AG04450 (cell line): ENCODE measurements at places on chromosomes 7 and 10. TPM values are rescaled to one million over a fixed set of nuclear protein-coding genes. Genes with fewer than 3 reads are reported as not detected.

- DNase-seq: no peak
Measured at GRCh38 chr10:35892526-35892925, 250.4 kb upstream of the FZD8 start.

DNA sequence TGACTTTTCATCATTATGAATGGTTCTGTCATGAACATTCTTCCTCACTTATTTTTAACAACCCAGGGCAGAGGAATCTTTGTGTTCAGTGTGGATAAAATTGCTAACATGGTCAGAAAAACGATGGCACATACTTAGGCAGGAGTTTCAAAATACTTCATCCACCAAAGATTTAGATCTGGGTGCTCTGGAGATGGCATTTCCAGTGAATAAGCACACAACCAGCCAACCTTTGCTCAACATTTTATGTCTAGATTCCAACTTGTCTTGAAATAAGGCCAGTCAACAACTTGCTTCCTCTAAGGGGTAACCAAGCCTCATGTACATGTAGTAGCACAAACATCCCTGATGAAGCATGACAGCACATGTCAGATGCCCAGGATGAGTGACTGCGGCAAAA lies 33.4 kb upstream of the ADRB1 start:
- DNase-seq: no peak

- no peak for DNase-seq
Measured at GRCh38 chr7:117399820-117400422, 27.4 kb downstream of the ASZ1 start.

GRCh38 chr10:59752278-59752940 lies 846 bp downstream of the MRLN start:
- DNase-seq: no peak

- no peak for DNase-seq
Measured at GRCh38 chr7:16934722-16935340, 53.0 kb upstream of the AGR3 start.

DNA sequence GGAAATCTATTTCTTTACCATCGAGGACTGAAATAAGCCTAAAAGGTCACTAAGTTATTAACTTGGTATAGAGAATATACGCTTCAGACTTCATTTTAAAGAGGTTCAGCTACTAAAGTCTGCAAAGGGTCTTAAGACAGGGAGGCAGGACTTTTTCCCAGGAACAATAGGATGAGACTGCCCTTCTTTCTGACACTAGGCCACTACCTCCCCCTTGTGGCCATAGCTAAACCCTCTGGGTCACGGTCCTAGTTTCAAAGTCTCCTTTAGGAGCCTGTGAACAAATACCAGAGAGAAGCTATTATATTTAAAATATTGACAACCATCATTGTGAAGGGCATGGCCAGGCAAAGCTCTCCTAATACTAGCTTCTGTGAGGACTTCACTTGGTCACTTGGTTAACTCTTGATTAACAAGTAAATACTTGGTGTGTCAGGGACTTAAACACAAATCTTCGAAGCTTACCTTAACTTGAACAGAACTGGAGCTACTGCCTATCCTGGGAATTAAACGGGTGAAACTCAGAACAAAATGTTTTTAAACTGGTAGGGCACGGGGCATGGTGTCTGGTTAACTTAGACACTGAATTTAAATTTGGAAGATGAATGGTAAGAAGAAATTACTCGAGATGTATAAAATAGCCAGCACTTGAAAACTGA lies 75.6 kb downstream of the CCDC6 start:
- DNase-seq: peak; percentile 20

- no peak for DNase-seq
Measured at GRCh38 chr10:3487228-3487627, 297.8 kb downstream of the KLF6 start.

- no peak for DNase-seq
Measured at GRCh38 chr7:64885520-64886240, 17.4 kb upstream of the ZNF273 start.

GRCh38 chr10:119257899-119258419 lies 50.6 kb downstream of the GRK5 start:
- no peak for DNase-seq

GRCh38 chr7:38296059-38296857 lies 22.8 kb upstream of the TARP start:
- no peak for DNase-seq

DNA sequence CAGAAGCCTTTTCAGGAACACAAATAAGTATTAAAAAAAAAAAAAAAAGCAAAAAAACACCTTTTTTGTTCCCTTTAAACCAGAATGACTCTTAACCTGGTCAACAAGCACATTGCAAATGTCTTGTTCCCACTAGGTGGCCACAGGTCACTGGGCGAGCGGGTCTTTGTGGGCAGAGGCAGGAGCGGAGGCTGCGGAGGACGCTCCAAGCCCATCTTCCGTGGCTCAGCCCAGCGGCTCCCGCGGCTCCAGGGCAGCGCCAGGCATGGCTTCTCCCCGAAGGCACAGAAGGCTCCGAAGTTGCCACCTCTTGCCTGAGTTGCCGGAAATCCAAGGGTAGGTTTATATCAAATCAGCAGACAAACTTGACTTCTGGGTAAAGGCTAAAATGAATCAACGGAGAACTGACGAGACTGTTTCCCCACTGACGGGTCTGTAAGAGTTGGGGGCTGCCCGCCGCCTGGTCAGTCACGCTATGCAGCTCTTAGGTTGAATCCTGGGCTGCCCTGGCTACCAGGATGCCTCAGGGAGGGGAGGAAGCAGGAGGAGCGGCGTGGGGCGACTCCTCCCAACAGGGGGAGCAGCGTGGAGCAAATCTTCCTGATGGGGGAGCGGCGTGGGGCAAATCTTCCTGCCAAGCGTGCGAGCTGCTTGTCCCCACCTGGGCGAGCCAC lies 144.5 kb downstream of the PTPRN2 start:
- DNase-seq: no peak

- no peak for DNase-seq
Measured at GRCh38 chr7:154857240-154857639, 145.7 kb downstream of the PAXIP1 start.

DNA sequence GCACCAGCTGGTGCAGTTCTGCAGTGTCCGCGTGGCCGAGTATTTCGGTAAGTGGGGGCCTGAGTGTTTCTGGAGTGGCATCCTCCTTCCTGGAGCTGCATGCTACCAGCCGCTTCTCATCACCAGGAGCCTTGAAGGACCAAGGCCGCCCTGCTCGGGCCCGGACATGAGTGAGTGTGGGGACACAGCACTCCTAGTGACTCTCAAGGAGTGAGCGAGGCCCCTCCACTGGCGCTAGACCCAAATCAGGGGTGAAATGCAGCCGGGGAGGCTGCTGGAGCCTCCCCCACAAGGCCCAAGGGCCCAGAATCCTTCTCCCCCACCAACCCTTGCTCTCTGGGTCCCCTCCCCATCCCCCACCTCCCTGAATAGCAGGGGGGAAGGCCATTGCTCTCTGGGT lies 48.0 kb downstream of the CAMK2B start:
- no peak for DNase-seq

DNA sequence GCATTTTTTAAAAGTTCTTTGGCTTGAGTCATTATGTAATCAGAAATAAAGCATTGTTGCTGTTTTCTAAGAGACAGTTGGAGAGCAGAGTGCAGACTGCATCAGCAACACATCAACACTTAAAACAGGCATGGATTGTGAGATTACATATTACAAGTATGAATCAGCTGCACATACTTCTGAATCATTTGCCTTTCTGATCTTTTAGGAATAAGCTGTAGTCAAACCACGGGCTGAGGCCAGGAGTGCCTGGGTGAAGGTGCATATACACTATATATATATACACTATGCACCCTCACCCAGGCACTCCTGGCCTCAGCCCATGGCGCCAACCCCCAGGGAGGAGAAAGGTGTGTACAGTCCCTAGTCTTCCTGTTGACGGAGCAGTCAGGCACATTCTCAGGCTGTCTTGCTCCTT lies 52.4 kb upstream of the DLX6 start:
- DNase-seq: no peak

DNA sequence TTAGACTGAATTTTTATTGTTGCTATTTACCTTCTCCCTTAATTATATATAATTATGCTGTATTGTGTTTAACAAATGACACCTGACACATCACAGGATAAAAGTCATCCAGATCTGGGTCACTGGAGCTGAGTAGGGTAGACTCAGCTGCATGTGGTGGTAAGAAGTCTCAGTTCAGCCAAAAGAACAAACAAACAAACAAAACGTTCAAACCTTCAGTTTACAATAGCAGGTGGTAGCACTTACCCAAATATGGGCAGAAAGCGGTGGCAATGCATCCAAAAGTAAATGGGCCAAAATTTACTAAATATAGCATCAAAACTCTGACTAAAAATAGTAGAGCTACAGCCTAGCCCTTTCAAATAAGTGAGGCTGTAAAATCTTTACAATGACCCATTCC lies 42.2 kb downstream of the ZWINT start:
- DNase-seq: no peak

GRCh38 chr10:117662751-117663540 lies 120.4 kb downstream of the EMX2 start:
- DNase-seq: no peak

- DNase-seq: peak; percentile 33
Measured at GRCh38 chr10:28664369-28664740, 13.0 kb upstream of the BAMBI start.

GRCh38 chr10:26214551-26215395 lies 1.8 kb upstream of the GAD2 start:
- DNase-seq: no peak

DNA sequence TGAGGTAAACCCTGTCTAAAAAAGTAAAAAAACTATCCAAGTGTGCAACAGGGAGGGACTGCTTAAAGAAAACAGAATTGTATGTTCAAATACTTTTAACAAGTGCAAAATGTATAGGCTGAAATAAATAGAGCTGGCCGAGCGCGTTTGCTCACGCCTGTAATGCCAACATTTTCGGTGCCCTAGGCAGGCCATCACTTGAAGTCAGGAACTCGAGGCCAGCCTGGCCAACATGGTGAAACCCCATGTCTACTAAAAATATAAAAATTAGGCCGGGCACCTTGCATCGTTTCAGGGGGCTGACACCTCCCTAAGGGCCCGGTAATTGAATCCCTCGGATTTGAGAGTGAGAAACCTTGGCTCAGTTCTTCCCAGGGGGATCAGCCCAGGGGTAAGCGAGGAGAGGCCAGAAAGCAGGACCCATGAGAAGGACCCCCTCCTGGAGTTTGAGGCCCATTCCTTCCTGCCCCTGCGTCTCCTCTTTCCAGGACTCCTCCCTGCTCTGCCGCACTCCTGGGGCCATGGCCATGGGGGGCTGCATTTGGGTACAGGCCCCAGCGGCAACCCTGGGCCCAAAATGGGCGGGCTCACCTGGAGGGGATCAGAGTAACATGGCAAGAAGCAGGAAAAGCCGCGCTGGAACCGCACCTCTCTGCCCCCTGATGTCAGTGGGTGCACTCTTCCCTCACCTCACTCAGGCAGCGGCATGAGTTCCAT lies 75.5 kb upstream of the TMEM248 start:
- no peak for DNase-seq

DNA sequence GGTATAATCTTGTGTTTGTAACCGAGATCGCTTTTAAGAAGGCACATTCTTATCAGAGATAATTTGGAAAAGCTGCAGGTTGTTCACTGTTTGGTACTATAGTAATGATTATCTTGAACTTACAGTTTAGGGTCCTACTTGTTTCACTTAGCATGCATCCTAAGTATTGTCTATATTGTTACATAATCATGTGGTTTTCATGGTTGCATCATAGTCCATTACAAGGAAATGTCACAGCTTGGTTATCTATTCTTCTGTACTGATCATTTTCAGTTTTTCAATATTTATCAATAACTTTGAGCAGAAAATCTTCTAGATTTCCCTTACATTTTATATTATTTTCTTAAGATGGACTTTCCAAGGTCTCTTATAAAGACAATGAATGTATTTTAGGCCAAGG lies 116.3 kb downstream of the PLPP4 start:
- DNase-seq: no peak

- DNase-seq: no peak
Measured at GRCh38 chr7:12315049-12315448, 88.6 kb downstream of the VWDE start.

DIP2C gene
- 9.6 and 12.9 TPM in 2 replicates for polyA plus RNA-seq

SUN3 gene
- polyA plus RNA-seq: not detected in 2 replicates

MCM10 gene
- polyA plus RNA-seq: 2.0 and 2.6 TPM in 2 replicates

GJD4 gene
- not detected in 2 replicates for polyA plus RNA-seq

FAM25G gene
- polyA plus RNA-seq: not detected in 2 replicates

RBP4 gene
- polyA plus RNA-seq: not detected in 2 replicates

UNC5B gene
- polyA plus RNA-seq: 8.1 and 10.2 TPM in 2 replicates

PRLHR gene
- polyA plus RNA-seq: not detected in 2 replicates

AKR1E2 gene
- polyA plus RNA-seq: 1.3 and 1.4 TPM in 2 replicates

BCL7B gene
- 41.9 and 47.7 TPM in 2 replicates for polyA plus RNA-seq

OR9A2 gene
- polyA plus RNA-seq: not detected in 2 replicates
